Right atrium auricular region (tissue), 2 donors: ENCODE measurements at places on chromosomes 12 and 14. TPM values are rescaled to one million over a fixed set of nuclear protein-coding genes. Genes with fewer than 3 reads are reported as not detected.

GRCh38 chr14:30143627-30144026 is 216.0 kb upstream of the PRKD1 start:
- no peak overlapping the region for H3K27ac ChIP-seq
- DNase-seq = no peak
- no peaks in the 10 kb centered on the region for H3K4me1 ChIP-seq

DNA sequence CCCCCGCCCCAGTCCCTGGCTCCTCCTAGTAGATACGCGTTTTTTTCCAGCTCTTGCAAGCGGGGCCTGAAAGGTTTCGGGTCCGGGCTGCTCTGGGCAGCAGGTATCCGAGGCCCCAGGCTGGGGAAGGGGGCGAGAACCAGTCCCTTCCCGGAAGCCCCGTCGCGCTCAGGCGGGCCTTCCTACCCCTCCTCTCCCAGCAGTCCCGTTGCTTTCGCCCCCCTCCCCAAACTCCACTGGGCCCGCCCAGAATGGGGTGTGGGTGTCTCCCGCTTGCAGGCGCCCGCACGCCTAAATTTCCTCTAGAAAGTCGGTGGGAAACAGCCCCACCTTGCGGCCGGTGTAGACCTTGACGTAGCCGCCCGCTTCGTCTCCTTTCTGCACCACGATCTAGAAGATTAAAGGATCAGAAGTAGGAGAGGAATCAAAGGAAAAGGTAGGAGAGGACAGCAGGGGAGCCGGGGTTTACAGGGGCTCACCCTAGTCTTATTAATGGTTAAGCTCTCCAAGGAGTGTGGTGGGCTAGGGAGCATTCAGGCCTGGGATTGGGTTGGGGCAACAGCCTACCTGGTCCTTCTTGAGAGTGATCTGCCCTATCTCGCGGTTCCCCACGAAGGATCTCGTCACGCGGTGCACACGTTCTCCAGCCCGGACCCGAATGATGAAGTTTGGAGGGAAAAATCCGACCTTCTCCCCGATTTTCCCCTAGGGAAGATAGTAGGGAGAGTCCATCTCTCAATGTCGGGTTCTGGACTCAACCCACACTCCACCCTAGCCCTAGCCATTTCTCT is 7.3 kb downstream of the STAC3 start:
- H3K4me3 ChIP-seq = peak overlapping the region; percentile 45
- peaks cover 53% of the 10 kb centered on the region for H3K4me1 ChIP-seq
- DNase-seq = peak; percentile 83
- no peak overlapping the region for H3K27ac ChIP-seq
- no peaks in the 10 kb centered on the region for H3K36me3 ChIP-seq

GRCh38 chr12:39892146-39892545 is 213.7 kb downstream of the SLC2A13 start:
- H3K4me1 ChIP-seq = no peaks in the 10 kb centered on the region
- no peak overlapping the region for H3K27ac ChIP-seq
- DNase-seq = no peak
- no peak overlapping the region for H3K4me3 ChIP-seq
- no peaks in the 10 kb centered on the region for H3K27me3 ChIP-seq

DNA sequence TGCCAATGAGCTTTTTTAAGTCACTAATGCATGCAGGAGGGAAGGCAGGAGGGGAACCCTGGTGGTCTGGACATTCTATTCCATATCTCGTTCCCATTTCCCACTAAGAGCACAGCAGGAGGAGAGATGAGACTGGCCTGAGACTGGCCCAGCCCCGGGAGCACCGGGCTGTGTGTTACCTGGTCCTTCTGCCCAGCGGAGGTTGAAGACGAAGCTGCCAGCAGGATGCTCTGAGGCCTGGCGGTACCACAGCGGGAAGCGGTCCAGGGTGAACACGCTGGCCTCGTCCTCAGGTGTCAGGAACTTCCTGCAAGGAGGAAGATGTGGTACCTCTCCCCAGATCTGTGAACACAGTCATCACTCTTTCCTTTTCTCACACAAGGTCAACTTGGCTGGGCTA is 23.9 kb downstream of the LRTM2 start:
- no peaks in the 10 kb centered on the region for H3K27me3 ChIP-seq
- no peak overlapping the region for H3K4me3 ChIP-seq
- no peaks in the 10 kb centered on the region for H3K4me1 ChIP-seq
- no peak for DNase-seq
- H3K27ac ChIP-seq = no peak overlapping the region

- H3K27me3 ChIP-seq = no peaks in the 10 kb centered on the region
- peak overlapping the region; percentile 74 for H3K4me3 ChIP-seq
- peak overlapping the region; percentile 73 for H3K27ac ChIP-seq
- DNase-seq = no peak
- no peaks in the 10 kb centered on the region for H3K36me3 ChIP-seq
- peaks cover 27% of the 10 kb centered on the region for H3K4me1 ChIP-seq
Measured at GRCh38 chr12:124864326-124864752, 675 bp upstream of the SCARB1 start.

GRCh38 chr14:94772548-94772947 is 2.6 kb upstream of the GSC start:
- no peak overlapping the region for H3K27ac ChIP-seq
- no peak overlapping the region for H3K4me3 ChIP-seq
- DNase-seq = no peak
- H3K36me3 ChIP-seq = no peaks in the 10 kb centered on the region

DNA sequence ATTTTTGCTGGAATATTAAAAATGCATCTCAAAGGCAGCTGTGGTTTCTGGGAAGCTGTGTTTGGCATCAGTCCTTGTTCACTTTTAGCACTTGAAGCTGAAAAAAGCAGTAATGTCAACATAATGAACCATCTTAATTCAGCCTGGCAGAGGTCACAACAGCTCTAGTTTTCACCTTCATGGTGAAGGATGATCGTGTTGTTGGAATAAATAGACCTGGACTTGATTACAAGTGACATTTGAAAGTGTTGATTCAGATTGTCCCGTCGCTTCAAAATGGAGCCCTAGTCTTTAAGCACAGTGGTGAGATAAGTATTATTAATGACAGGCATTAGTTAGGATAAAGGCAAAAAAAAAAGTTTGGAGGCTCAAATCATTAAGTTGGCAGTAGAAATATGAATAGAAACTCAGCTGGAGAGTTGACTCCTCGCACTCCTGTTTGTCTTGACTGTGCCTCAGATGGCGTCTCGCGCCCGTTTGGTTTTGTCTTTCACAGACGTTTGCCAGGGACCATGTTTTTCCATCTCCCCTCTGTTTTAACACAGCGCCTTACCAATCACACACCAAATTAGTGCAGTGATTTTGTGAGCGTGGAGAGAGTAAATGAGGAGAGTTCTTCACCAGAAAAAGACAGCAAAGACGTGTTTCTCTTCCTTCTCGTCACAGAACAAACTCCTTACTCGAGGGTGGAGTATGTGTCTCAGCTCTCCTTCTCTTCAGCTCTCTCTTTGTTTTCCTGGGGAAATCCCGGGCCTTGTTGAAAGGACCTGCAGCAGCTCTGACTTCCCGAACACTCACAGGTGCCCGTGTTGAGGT is 53.4 kb upstream of the MMP17 start:
- DNase-seq = no peak
- no peaks in the 10 kb centered on the region for H3K4me1 ChIP-seq
- H3K27me3 ChIP-seq = no peaks in the 10 kb centered on the region

DNA sequence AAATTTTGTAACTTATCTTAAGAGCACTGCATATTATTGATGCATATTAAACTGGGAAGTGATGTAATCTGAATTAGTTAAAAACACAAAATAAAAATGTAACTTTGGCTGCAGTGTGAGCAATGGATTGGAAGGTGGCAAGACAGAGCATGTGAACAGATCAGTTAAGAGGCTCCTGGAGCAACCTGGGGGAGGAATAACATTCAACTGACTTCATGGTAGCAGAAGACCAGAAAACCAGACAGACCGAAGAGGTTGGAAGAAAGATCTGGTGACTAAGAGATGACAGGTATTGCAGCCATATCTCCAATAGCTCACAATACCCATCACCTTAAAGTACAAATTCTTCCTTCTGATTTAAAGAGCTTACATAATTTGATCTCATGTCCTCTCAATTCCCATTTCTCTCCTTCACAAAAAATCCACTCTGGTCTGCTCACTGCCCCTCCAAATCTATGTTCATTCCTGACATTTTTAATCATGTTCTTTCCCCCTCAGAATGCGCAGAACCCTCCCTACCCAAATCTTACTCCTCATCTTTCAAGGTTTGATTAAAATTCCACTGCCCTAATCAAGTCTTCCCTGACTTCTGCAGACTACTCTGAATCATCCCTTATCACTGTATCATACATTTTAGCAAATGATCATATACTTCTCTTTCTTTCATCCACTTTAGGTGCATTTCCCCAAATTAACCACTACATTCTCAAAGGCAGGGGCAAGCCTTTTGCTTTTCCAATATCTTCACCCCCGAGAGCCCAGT is 51.5 kb downstream of the DUSP16 start:
- no peaks in the 10 kb centered on the region for H3K27me3 ChIP-seq
- DNase-seq = no peak
- H3K4me3 ChIP-seq = no peak overlapping the region
- no peak overlapping the region for H3K27ac ChIP-seq
- no peaks in the 10 kb centered on the region for H3K36me3 ChIP-seq

- H3K4me3 ChIP-seq = no peak overlapping the region
- H3K27me3 ChIP-seq = no peaks in the 10 kb centered on the region
- no peak overlapping the region for H3K27ac ChIP-seq
Measured at GRCh38 chr12:127509066-127509778, 757.7 kb upstream of the TMEM132C start.

The GPX2 gene
- not detected for total RNA-seq
